ENCODE measurements at places on chromosomes 6 and 20. TPM values are rescaled to one million over a fixed set of nuclear protein-coding genes. Genes with fewer than 3 reads are reported as not detected.

DNA sequence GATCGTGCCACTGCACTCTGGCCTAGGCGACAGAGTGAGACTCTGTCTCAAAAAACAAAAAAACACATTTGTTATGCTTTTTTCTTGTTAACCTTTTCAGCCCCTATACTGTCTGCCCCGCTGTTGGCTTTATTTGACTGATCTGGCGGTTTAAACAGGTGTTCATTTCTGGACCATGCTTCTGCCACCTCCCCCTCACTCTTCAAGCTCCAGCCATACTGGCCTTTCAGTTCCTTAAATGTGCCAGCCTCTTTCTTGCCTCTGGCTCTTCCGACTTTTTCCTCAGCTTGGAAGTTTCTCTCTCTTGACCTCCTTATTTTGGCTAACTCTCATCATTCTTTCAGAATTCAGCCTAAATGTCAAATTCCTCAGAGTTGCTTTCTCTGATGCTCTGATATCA is 35.2 kb upstream of the TXLNB start:
- DNase-seq, result no peak

- no peak for DNase-seq
Measured at GRCh38 chr20:10978713-10979112, 304.9 kb upstream of the JAG1 start.

- DNase-seq, result no peak
Measured at GRCh38 chr20:46202766-46203509, 84.8 kb downstream of the CD40 start.

ASCC3 gene
- 32.7 TPM for total RNA-seq

SLC22A2 gene
- not detected for total RNA-seq

LPA gene
- not detected for total RNA-seq

ZNF292 gene
- 11.6 TPM for total RNA-seq

MICB gene
- total RNA-seq, result 8.3 TPM
